ENCODE measurements at places on chromosomes 3 and 15.

DNA sequence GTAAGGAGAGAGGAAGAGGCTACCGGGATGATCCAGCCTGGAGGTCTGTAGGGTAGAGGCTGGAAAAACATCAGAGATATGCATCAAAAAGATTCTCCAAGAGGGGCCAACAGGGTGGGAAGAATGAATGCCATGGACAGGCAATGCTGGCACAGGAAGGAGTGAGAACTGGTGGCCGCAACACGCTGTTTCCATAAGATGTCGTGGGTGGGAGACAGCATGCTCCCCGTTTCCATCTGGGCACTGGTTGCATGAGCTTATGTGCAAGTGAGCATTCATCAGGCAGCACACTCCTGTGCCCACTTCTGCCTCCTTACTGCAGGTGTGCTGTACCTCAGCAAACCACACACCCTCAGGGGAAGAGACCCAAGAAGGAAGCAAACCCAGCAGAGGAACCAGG, 59.4 kb downstream of the GABRB3 start:
- no peak for DNase-seq

- DNase-seq: no peak
Observed at GRCh38 chr15:43102187-43102586, 3.7 kb downstream of the UBR1 start.

DNA sequence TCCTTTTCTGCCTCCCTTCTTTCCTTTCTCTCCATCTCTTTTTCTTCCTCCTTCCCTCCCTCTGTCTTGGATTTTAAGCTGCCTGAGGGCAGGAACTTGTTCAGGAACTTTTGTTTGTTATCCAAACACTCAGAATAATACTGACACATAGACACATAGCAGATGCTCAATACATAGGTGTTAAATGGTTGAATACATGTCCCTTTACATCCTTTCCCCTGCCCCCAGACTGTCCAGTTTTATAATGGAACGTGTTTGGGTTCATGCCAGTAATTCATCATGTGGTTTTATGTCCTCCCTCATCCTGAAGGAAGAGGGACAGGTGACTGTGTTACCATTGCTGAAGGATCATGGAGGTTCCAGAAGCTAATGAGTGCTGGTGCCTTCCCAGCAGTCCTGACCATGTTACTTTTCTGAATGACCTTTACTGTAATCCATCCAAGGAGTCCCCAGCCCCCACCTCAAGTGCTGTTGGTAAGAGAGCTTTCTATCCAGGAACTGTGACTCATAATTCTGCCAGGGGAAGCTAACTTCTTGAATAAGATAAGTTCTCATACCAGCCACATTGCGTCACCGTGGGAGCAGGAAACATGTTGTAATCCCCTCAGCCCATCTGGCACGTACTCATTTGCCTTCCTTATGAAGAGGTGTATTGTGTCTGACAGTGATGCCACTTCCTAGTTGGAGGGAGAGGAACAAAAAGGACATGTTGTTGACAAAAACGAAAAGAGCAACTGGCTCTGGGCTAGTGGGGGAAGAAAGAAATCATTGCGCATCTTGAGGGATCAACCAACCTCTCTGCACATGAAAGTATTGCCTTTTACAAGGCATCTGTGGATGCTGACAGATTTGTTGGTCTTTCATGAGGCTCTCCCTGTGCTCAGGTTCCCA, 52.4 kb downstream of the IL1RAP start:
- DNase-seq: no peak

GRCh38 chr3:134074790-134075567, 45.3 kb upstream of the SLCO2A1 start:
- no peak for DNase-seq

- peak; percentile 48 for DNase-seq
Observed at GRCh38 chr15:52336529-52336928, 40.9 kb upstream of the MYO5C start.

GRCh38 chr15:88998980-88999713, 86.0 kb upstream of the MFGE8 start:
- DNase-seq: peak; percentile 5

DNA sequence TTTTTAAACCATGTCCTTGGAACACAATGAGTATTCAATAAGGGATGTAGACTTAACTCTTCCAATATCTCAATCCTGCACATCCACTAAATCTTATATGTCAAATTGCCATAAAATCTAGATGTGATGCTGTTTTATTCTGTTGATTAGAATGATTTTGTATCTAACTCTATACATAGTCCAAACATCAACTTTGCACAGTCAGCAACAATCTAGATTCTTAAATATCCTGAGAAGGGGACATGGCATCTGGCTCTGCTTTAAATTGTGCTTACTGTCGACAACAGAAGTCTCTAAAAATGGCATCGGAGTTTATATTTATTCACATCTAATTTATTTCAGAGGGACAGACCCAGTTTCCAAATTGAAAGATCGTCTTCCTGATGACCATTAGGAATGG, 276.2 kb downstream of the GAP43 start:
- no peak for DNase-seq

- peak; percentile 58 for DNase-seq
Observed at GRCh38 chr3:183583331-183584245, 28.1 kb upstream of the KLHL6 start.

DNA sequence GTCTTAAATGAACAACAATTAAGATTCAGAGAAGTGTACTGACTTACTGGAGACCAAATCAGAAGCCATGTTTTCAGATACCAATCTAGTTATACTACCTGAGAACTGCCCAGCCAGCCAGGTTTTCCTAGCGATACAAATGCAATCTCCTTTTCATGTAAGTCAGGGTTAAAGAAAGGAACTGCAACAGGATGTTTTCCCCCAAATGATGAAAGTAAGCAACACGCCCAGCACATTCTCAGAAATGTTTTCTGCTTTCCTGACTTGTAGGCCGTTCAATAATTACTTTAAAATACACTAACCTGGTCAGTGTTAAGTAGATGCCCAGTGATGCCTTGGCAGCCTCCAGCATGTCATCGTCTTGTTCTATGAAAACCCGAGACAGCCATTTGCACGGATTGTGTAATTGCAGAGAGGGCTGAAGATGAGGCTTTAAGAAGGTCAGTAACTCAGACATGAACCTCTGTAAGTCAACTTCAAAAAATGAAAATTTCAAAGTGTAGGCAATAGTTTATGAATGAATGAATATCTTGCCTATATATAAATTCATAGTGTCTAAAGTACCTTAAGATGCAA, 30.3 kb downstream of the LINS1 start:
- DNase-seq: no peak

DNA sequence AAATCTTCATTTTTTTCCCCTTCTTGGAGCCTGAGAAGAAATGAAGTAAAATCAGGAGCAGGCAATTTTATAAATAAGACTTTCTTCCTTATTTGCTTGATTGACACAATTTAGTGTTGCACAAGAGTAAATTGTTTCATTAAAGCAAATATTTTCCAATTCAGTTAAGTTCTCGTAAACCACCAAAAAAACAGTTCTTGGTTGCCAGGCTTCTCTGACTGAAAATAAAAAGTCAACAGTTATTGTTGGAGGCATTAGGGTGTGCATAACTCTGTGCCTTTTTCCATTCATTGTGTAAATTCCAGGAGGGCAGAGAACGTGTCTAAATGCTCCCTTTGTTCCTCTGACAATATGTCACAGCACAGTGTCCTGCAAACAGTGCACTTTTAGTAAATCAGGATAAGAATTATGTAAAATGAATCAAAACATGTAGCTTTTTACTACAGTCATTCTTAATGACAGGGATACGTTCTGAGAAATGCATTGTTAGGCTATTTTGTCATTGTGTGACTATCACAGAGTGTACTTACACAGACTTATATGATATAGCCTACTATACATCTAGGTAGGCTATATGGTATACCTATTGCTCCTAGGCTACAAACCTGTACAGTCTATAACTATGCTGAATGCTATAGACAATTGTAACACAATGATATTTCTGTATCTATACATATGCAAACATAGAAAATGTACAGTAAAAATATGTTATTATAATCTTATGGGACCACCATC, at the start of gene CP:
CP (minus strand) TSS at position 47 of the 735 bp plus-strand sequence; CDS start at position 10, 37 bp downstream.
- no peak for DNase-seq

DNA sequence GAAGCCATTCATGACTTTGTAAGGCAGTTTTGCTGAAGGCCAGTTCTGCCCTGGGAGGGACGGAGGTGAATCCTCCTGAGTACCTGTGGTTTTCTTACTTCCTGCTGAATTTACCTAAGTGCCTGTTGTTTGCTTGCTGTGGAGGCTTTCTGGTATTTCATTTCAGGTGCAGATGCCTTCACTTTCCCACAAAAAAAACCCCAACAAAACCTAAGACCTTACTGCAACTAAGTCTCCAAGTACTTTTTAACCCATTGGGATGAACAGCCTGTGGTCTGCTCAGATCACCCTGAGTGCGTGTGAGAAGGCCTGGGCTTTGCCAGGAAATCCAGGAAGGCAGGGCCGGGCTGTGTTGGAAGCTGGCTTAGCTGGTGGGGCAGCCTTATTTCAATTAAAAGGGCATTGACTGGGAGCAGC, 65.3 kb downstream of the IGF1R start:
- peak; percentile 31 for DNase-seq

GRCh38 chr15:42184736-42185135, 23.4 kb downstream of the VPS39 start:
- DNase-seq: no peak

DNA sequence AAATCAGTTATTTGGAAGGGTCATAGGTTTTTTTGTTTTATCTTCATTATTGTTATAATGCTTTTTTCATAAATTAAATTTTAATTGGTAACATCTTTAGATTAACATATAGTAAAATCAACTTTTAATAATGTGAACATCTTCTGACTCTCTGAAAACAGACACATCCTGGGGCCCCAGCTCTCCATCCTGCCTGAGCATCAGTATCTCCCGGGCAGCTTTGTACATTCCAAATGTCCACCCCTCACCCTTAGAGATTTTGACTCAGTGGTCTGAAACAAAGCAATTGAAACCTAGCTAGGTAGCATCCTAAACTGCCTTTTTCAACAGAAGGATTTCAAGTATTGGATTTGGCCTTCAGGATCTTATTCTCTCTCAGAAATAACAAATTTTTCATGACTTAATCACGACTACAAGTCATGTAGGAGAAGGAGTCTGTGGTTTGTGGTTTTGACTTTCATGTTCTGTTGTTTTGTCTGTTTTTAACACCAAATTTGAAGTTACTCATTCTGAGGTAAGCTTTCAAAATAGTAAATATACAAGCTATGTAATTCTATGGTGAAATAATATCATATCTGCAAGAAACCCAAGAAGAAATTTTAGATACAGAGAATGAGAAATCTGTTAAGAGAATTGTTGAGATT, 147.3 kb upstream of the UBE2E2 start:
- DNase-seq: no peak

DNA sequence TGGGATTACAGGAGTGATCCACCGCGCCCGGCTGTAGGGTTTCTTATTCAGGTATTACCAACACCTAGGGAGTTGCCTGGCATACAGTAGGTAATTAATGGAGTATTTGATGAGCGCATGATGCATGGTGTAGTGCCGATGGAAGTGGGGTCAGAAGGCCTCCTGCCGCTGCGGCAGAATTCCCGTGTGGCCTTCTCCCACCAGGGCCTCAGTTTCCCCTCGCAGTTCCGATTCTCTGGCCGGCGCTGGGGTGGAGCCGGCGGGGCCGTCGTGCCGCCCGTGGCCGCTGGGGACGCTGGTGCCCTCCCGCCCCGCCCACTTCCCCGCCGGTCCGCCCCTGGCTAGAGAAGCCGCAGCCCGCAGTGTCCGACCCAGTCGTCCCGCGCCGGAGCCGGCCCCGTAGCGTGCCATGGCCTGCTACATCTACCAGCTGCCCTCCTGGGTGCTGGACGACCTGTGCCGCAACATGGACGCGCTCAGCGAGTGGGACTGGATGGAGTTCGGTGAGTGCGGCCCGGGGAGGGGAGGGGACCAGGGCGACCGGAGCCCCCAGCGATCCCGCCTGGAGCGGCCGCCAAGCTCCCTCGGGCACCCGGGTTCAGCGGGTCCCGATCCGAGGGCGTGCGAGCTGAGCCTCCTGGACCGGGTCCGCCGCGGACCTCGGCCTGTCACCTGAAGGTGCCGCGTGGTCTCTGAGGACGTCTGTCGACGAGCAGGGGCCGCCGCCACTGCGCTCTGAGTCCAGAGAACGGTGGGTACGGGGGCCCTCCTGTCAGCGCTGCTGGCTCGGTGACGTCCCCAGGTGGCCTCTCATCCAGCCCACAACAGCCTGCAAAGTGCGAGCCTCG, at the start of gene IRAK2:
IRAK2 (plus strand) TSS at position 374 of the 848 bp plus-strand sequence; CDS start at position 410, 36 bp downstream.
- peak; percentile 68 for DNase-seq

DNA sequence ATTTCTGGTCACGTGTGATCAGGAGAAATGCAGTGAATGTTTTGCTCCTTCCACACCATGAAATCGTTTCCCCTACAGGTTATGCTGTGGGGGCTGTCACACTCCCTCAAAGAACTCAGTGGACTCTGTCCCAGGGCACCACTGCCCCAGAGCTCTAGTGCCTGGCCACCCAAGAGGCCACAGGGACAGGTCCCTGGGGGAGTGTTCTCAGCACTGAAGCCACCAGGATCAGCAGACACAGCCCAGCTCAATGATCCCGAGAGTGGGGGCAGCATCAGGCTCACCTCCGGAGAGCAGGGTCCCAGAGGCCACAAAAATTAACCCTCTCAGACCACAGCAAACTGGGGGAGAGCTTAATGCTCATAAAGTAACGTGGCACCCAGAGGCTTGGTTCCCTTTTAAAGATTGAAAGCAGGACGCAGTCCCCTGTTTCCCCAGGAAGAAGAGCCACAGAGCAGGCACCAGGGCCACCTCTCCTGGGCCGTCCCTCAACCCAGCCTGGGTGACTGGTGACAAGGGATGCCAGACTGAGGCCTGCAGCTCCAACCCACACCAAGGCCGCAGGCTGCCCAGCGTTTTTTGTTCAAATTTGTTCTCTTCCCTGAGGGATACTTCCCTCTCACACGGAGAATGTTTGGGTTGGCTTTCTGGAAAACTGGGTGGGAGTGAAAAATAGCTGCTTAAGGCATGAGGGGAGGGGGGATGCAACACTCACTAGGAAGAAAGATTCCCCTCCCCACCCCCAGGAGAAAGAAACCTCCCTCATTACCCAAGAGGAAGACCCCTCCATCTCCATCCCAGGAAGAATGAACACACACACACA, 123.3 kb upstream of the IGF1R start:
- DNase-seq: no peak

Measured in OCI-LY7 (cell line).